Pons (tissue), 1 donor: ENCODE measurements at places on chromosomes 6 and 20.

DNA sequence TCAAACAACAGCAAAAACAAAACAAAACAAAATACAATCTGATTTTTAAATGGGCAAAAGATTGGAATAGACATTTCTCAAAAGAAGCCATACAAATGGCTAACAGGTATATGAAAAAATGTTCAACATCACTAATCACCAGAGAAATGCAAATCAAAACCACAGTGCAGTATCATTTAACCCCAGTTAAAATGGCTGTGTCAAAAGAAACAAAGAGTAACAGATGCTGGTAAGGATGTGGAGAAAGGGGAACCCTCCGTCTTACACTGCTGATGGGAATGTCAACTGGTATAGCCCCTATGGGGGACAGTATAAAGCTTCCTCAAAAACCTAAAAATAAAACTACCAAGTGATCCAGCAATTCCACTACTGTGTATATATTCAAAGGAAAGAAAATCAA is 10.9 kb upstream of the NELFCD start:
- DNase-seq, result no peak

DNA sequence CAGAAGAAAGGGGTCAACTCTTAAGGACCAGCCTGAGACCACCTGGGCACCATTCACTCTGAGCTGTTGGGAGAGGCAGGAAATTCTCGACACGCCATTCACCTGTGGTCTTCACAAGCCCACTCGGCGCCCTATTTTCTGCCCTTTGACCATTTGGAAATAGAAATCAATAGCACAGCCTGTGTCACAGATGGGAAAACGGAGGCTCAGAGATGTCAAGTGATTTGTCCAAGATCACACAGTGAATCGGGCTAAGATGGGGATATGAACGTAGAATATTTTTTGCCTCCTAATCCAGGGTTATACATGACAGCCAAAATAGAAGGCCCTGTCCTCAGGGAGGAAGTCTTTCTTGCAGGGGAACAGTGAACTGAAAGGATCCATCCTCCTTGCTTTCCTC is 3.0 kb upstream of the APOBEC2 start:
- DNase-seq, result no peak

DNA sequence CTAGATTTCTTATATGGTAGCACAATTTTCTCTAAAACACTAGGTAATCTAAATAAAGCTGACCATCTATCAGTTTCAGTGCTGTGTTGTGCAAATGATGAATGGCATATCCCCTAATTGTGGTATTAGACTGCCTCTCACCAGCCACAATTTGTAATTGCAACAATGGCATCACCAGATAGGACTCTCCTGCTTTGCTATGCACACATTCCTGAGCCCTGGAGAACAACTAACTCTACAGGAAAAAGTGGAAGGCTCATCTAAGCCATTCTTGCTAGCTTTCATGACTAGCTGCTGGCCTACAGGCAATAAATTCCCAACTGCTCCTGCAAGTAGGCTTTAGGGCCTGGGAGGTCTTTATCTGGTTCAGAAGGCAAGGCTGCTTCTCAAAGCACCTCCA is 974.1 kb downstream of the EYS start:
- no peak for DNase-seq

DNA sequence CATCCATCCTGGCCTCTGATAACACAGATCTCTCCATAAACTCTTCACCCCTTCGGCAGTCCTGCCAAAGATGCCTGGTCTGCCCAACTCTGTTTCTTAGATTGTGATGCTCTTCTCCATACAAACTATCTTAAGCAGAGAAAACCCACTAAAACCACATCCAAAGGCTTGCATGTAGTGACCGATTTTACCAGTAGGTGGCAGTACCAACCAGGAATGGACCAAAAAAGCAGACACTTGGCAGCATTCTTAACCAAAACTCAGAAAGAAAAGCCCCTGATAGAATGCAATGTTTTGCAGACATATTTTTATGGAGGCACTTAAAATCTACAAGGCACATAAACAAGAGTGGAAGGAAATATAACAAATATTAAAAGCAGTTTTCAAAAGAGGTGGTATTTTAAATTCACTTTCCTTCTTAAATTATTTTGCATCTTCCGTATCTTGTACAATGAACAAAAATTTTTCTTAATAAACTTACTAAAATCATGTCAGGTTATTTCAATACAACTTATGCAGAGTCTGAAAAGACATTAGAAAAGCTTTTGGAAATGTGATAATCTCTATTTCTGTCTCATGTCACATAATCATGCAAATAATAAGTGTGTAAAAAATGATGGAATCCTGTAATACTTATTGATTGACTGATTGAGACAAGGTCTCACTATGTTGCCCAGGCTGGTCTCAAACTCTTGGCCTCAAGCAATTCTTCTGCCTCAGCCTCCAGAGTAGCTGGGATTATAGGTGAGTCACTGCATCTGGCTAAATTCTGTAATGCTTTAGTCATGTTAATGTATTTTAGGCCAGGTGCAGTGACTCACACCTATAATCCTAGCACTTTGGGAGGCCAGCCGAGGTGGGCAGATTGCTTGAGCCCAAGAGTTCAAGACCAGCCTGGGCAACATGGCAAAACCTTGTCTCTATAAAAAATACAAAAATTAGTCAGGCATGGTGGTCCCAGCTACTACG is 29.4 kb downstream of the LRP11 start:
- peak; percentile 82 for DNase-seq

- no peak for DNase-seq
Measured at GRCh38 chr20:14956538-14956937, 619.1 kb upstream of the FLRT3 start.

DNA sequence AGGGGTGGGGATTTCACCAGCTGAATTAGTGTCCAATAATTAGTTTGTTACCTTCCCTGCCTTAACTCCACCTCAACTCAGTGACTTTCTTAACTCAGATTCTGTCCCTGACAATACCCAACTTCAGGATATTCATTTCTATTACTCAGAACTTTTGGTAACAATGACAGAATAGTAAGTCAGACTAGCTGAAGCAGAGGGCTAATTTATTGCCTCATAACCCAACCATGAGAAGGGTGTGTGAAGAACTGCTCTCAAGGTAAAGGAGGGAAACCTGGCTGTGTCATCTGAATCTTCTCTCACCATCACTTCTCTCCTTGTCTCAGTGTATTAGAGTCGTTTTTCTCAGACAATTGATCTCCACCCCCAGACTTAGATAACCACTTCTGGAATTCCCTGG is 1.2 kb upstream of the PI3 start:
- no peak for DNase-seq

- DNase-seq, result no peak
Measured at GRCh38 chr6:105272786-105273185, 93.0 kb upstream of the POPDC3 start.

GRCh38 chr20:44540834-44541233 is 19.0 kb upstream of the SERINC3 start:
- DNase-seq, result no peak

GRCh38 chr20:17612992-17613327 is 43.1 kb downstream of the DSTN start:
- no peak for DNase-seq

DNA sequence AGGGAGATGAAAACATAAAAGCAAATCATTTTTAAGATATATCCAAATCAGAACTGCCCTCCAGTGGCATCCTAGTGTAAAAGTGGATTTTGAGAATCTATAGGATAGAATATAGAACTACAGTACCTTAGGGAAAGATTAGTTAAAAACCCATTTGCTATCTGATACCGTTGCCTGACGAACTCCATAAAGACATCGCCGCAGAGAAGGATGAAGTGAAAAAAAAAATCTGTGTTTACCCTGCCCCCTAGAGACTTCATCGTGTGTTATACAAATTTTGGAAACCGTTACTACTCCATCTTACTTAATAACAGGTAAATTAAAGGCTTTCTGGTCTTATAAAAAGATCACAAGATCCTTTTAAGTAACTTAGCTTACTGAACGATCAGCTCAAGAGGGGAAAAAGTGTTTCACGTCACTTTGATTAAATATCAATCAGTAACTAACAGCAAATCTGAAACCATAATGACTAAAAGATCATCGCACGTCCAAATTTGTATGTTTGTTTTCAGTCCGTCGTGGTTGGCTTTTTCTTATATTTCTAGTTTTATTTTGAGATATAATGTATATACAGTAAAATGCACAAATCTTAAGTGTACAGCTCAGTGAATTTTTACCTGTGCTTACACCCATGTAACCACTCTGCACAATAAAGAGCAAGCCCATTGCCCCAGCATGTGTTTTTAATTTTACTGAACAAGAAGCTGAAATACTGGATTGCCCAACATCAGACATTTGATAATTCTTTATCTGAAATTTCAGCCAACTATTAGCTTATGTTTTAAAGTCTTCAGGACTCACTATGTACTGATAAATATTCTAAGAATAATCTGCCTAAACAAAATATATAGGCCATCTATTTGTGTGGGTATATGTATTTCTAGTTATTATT is 881 bp upstream of the MCM3 start:
- DNase-seq, result peak; percentile 78

DNA sequence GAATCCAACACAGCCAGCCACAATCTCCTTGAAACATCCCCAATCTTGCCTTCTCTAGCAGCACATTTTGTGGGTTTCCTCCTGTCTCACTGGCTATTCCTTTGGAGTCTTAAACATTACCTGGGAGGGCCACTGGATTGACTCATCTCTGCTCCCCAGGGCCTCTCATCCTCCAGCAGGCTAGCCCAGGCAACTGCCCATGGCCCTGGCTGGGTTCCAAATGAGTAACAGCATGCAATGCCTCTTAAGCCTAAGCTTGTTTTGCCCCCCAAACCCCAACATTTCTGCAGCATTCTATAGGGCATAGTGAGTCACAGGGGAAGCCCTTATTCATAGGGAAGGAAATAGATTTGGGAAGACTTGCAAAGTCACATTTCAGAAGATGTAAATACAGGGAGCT is 204.9 kb downstream of the FOXA2 start:
- no peak for DNase-seq

GRCh38 chr20:23242556-23243180 is 107.9 kb upstream of the NXT1 start:
- no peak for DNase-seq

DNA sequence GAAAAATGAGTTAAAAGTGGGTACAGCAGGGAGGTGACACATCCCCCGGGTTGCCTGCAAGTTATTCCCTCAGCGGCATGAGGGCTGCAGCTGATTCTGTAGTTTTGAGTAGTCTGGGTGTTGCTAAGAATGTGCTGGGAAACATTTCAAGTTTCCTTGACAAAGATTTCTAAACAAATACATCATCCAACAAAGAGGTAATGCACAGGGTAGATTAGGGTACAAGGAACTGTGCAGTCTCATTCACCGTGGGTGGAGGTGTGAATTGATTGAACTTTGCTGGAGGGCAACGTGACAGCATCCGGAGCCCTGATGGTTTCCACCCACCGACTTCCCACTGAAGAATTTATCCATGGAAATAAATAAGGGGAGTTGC is 21.8 kb downstream of the CASS4 start:
- DNase-seq, result no peak

DNA sequence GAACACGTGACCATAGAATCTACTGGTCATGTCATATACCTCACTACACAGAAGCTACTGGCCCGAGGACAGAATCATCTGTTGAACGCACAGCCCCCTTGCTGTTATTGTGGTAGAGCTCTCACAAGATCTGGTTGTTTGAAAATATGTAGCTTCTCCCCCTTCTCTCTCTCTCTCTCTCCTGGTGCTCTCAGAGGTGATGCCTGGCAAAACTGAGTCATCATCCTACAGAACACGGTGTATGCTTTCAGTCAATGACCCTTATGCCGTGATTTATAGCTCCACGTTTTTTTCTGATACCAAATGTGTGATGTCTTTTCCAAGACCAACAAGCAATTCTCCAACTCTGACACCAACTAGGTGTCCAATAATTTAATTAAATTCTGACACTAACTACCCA is 13.0 kb upstream of the RBM24 start:
- DNase-seq, result no peak

DNA sequence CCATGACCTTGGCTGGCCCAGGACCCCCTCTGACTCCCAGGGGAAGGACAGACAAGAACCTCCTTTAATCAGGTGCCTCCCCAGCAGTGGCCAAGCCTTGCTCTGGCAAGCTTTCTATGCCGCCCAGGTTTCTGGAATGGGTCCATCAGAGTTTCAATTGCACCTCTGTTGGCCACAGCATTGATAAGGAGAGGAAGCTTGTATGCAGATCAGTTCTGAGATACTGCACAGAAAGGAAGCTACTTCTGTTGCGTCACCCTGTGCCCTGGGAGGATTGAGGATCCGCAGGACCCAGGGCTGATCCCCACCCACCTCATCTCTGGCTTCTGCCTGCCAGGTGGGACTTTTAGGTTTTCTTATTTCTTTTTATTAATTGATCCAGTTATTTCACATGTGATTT is 167.2 kb downstream of the TFAP2C start:
- no peak for DNase-seq

GRCh38 chr6:132816660-132817059 is 2.3 kb downstream of the RPS12 start:
- DNase-seq, result no peak

GRCh38 chr6:143515766-143516355 is 4.3 kb upstream of the FUCA2 start:
- no peak for DNase-seq

- DNase-seq, result no peak
Measured at GRCh38 chr6:13988049-13988738, 63.4 kb downstream of the RNF182 start.

- peak; percentile 69 for DNase-seq
Measured at GRCh38 chr6:49531774-49532569, 18.5 kb upstream of the C6orf141 start.

GRCh38 chr6:148885925-148886845 is 139.4 kb downstream of the UST start:
- no peak for DNase-seq
